Astrocyte of the cerebellum (primary cell): ENCODE measurements at places on chromosomes 2 and 18.

GRCh38 chr18:66826211-66826610, 222.3 kb upstream of the CDH19 start:
- no peak for DNase-seq

DNA sequence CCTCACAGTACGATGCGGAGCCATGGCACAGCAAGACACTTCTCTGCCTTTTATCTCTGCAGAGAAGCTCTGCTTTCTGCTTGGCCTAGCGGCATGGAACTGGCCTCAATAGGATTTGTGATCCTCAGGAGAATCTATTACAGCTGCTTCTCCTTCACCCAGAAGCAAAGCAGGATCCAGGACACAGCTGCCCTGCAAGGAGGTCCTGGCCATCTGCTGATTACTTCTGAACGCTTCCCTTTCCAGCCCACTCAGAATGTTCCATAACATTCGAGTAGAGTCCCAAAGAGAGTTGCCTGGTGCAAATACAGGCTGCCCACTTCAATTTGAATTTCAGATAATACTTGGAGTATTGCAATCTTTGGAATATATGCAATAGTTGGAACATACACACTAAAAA, 29.2 kb upstream of the KCNS3 start:
- no peak for DNase-seq

GRCh38 chr2:120858361-120859106, 122.9 kb downstream of the GLI2 start:
- no peak for DNase-seq

DNA sequence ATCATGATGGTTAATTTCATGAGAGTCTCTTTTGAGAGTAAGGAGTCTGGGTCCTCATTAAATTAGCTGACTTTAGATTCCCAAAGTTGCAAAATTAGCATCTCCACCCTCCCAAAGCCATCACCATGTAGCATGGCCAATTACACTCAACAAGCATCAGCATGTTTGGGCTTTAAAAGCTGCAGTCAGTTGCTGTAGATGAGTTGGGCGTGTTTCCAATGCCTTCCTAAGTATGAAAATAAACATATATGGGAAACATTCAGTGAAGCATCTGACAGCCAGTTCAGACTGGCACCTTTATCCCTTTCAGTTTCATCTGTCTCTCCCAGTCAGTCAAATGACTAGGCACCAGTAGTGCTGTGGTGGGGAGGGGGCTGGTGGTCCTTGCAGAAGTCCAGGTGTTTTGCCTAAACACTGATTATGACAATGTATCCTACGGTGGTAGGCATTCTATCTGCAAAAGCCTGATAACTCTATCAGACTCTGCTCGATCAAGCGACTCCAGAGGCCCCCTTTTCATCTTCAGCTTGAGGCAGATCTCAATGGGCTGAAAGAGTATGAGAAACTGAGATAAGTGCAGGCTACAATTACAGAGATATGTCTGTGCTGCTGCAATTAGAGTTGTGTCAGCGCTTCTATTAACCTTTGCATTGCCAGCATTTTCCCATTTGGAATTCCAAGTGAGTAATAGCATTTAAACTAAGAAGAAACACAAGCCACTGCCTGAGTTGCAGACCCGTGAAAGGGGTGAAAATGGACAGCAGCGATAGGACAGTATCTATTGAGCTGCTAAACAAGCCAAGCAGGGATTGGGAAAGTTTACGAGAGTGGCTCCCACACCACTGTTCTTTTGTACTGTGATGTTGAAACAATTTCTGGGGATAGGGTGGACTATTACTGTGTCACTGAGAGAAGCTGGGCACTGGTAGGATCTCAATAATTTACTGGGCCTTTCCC, 67.3 kb upstream of the SPOPL start:
- no peak for DNase-seq

DNA sequence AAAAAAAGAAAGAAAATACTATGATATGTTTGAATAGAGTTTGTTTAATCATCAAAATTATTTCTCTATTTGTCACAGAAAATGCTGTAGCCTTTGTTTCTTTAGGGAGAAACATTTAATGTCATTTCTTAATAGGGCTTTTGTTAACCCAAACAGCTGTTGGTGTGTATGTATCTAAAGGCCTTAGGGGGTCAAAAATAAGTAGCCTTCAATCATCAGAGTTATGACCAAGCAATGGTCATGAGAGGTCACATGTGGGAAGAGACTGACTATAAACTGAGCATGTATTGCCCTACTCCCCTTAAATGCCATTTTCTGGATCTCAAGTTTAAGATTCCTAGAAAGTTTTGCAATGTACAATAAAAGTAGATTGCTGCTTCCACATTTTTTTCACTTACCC, 22.7 kb downstream of the HNMT start:
- no peak for DNase-seq

GRCh38 chr2:156448766-156449165, 12.6 kb downstream of the GPD2 start:
- DNase-seq, result no peak

GRCh38 chr2:141301551-141301950, 829.3 kb downstream of the LRP1B start:
- no peak for DNase-seq

- DNase-seq, result no peak
Observed at GRCh38 chr2:195572895-195573683, 83.9 kb upstream of the SLC39A10 start.

GRCh38 chr18:55115606-55116005, 156.3 kb upstream of the CCDC68 start:
- no peak for DNase-seq

DNA sequence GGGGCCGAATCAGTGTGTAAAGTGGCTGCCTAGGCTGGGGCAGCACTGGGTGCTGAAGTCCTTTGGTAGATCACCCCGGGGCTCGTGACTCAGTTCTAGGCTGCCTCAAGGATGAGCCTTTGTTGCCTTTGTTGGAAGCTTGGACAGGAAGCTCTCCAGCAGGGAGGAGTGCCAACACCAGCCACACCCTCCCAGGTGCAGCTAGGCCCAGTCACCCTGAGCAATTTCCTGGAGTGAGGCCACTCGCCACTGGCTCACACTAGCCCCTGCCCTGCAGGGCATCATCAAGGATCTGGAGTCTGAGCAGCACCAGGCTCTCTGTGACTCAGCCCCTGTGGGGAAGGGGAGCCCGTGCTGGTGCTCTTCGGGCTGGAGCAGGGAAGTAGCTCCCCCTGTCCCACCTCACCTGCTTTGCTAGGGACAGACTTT, 6.7 kb upstream of the SDC1 start:
- no peak for DNase-seq

DNA sequence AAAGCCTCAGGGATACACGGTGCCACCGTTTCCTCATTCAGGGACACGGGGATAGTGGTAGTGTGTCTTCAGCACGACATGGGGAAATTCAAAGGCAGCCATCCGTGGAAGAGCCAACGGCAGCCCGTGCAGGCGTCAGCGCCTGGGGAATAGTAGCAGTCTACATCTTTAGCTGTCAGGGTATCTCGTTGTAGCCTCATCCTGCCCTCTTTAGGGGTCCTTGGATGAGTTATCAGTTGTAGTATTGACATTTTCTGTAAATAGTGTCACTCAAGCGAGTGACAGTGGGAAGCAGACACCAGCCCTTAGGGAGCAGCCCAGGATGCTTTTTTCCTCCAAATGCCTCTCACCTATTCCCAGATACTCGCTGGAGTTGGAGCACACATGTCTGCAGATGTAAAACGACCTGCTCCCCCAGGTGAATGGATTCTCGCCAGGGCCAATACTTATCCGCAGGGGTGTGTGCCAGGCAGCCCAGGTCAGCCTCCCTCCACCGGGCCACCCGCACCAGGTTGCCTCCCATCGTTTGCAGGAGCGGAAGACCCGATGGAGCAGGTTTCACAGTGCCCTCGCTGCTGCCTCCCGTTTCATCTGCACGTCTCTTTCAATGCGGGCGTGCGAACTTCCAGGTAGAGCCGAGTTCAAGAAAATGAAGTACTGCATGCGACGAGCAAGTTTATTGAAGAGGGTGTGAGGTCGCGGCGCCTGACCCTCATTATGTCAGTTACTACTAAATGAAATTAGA, 41.0 kb downstream of the AGAP1 start:
- DNase-seq, result no peak

DNA sequence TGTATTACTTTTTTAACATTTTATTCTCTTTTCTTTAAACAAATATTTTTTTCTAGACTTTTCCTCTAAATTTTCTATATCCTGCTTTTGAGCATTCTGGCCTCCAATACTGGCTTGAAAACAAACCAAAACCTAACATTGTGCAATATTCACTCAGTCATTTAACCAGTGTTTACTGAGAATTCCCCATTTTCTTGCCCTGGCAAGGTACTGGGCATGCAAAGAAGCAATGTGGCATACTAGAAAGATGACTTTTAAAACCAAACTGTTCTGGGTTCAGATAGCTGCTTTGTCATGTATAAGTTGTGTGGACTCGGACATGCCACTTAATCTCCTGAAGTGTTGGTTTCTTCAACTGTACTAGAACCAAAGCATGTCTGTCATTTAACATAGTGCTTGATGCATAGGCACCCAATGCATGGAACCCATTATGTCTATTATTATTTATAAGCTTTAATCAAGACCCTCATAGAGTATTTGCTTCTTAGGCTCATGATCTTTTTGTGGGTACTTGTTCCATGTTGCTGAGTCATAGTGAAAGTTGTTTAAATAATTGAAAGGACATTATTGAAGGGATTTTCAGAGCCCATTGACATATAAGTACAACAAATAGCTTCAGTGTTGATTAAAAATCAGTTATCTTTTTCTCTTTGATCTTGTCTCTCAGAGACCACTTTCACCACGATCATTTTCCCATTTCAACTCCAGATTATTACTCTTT, 185.4 kb upstream of the OSR1 start:
- no peak for DNase-seq

GRCh38 chr2:216533609-216534008, 35.0 kb downstream of the RPL37A start:
- DNase-seq, result no peak

- DNase-seq, result no peak
Observed at GRCh38 chr2:69979902-69980807, 18.7 kb upstream of the ASPRV1 start.

- DNase-seq, result no peak
Observed at GRCh38 chr18:77833807-77834206, 584.2 kb downstream of the GALR1 start.

DNA sequence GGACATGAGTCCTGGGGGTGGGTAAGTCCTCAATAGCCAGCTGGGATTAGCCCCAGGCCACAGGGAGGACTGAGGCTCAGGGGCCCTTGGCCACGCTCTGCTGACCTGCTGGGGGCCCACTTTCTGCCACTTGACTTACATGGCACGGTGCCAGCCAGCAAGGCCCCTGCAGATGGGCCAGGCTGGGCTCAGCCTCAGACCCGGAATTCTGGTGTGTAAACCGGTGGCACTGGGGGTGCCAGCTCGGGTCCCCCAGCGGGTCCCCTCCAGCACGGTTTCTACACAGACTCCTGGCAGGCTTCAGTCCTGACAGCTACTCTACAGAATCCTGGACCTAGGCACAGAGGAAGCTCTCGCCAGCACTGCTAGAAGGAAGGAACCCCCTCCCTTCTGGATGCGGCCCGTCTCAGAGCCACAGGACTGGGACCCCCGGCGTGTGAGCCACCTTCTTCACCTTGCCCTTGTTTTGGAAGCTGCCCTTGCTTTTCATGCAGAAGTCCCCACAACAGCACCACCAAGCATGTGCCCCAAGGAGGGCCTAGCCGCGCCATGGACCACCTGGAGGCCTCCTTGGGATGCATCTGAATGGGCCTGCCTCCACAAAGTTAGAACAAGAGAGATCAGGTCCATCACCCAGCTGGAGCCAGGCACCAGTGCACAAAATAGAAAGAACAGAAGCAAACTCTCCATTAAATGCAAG, 8.0 kb downstream of the HDAC4 start:
- no peak for DNase-seq

DNA sequence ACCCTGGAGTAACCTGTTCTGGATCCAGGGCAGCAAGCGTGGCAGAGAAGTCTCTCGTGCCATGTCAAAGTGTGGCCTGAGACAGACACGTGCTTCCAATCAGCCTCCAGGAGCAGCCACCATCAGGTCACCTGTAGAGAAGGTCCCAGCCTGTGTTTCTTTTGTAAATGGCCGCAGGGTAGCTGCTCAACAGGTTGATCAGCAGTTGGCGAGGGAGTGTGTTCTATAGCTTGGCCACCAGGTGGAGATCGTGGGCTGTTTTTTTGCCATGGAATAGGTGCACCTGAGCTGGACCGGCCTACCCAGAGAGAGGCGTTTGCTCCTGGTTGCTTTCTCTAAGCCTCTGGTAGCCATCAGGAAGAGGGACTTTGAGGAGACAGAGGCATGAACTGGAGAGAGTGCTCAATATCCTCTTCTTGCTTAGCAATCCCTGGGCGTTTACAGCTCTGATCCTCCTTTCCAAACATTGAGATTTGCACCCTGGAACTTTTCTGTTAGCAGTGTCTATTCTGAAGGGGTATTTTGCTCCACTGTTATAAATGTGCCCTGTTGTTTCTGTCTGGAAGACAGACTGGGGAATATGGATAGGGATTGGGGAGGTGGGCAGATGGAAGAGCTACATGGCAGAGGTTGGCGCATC, 34.2 kb upstream of the EN1 start:
- DNase-seq, result peak; percentile 8

- DNase-seq, result no peak
Observed at GRCh38 chr2:108377815-108378630, at the start of gene SULT1C4. SULT1C4 (plus strand) TSS chr2:108377954; CDS start chr2:108378338, 384 bp downstream.

DNA sequence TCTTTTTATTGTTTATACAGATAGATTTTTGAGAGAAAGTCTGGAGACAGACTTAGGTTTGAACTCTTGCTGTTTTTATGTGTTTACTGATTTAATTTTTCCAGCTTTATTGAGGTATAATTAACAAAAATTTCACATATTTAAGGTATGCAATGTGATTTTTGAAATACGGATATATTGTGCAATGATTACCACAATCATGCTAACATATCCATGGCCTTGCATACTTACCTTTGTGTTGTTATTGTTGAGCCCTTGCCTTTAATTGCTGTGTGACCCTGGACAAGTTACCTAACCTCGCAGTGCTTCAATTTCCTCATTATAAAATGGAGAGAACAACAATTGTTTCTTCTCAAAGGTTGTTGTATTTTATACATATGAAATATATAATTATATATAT, 13.9 kb upstream of the RBMS1 start:
- DNase-seq, result no peak

DNA sequence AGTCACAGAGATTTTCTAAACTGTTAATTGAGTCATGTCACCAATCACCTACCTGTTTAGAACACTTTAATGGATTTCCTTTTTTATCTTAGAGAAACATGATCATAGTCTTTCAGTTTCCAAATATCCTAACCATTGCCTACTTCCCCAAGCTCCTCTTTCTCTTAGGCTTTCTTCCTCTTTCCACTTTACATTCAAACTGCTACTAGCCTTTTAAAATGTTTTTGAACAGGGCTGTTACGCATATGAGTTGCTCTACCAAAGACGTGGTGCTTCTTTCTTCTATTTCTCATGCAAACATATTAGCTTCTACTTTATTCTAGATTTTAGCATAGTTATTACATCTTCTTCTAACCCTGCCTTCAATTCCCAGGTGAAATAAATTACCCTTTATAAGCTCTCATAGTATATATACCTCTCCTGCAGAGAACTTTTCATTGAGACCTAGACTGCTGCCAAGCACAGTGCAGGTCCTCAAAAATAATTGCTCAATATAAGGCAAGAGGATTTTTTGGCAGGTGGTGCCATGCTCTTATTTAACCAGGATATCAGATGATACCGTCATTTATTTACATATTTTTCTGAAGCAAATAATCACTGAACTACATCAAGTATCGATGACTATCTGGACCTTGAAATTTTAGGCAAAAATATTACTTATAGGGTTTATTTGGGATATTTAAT, 937.1 kb downstream of the TSN start:
- no peak for DNase-seq
